Aorta (tissue), 5 donors: ENCODE measurements at places on chromosomes 11 and 22. TPM values are rescaled to one million over a fixed set of nuclear protein-coding genes. Genes with fewer than 3 reads are reported as not detected.
A peak's percentile ranks its signal among the peaks of the same experiment; 100 is the strongest.

LMNTD2 gene
- 1.4 TPM for total RNA-seq

GRCh38 chr22:29263791-29264276 is 3.9 kb downstream of the RHBDD3 start:
- H3K27me3 ChIP-seq, result no peaks in the 10 kb centered on the region
- no peaks in the 10 kb centered on the region for H3K4me1 ChIP-seq
- no peaks in the 10 kb centered on the region for H3K36me3 ChIP-seq
- no peak for DNase-seq
- no peak overlapping the region for H3K27ac ChIP-seq

DNA sequence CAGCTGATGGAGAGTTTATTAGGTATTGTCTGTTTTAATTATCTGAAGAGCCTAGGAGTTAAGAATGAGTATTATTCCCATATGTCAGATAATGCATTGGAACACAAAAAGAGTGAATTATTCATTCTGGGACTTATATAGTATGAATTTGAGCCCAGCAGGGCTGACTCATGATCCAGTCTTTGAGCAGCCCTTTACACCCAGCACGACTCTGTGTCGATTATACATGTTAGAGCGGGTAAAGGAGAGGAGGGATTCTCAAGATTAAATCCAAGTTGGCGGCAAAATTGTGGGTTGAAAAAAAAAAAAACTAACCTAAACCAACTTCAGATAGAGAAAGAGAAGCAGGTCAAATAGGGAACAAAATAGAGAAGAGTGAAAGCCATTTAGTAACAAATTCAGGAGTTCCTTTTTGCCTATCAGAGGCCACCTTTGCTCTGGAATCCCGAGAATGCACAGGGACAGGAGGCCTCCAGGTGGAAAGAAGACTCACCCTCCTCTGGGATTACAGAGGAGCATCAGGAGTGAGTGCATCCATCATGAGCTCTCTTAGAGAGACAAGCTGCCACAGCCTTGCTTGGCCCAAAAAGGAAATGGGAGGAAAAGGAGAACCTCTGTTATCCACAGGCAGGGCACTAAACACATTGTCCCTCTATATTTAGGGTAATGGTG is 3.1 kb downstream of the MRGPRX1 start:
- peaks cover 2% of the 10 kb centered on the region for H3K27me3 ChIP-seq
- H3K4me1 ChIP-seq, result no peaks in the 10 kb centered on the region
- H3K36me3 ChIP-seq, result no peaks in the 10 kb centered on the region
- no peak overlapping the region for H3K27ac ChIP-seq

- H3K27ac ChIP-seq, result no peak overlapping the region
- no peaks in the 10 kb centered on the region for H3K27me3 ChIP-seq
- no peak overlapping the region for H3K4me3 ChIP-seq
- H3K36me3 ChIP-seq, result no peaks in the 10 kb centered on the region
- peak; percentile 78 for DNase-seq
- H3K4me1 ChIP-seq, result no peaks in the 10 kb centered on the region
Measured at GRCh38 chr11:10398525-10398924, 56.5 kb upstream of the AMPD3 start.

DNA sequence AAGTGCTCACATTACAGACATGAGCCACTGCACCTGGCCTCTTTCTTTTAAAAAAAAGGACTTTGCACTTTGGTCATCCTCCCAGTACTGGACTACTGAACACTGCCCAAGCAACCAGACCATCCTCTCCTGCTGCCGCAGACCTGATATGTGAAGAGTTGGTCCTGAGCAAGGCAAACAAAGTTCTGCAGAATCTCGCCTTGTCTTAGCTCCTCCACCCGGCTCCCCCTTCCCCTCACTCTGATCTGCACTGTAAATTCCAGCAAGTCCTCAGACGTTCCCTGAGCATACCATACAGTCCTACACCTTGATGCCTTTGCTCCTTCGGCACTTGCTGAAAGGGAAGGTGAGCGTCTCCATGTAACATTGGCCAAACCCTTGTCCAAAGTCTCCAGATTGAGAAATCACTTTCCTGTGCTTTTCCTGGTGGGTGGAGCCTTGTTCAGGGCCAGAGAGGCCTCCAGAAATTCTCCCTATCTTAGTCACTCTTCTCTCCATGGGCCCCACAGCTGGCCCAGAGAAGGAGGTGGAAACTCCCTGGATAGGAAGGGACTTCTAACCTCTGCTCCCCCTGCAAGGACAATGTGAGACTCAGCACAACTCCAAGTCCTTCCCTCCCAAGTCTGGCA is 47.0 kb upstream of the TIMP3 start:
- H3K27ac ChIP-seq, result no peak overlapping the region
- no peaks in the 10 kb centered on the region for H3K4me1 ChIP-seq
- no peak overlapping the region for H3K4me3 ChIP-seq
- H3K36me3 ChIP-seq, result no peaks in the 10 kb centered on the region
- no peaks in the 10 kb centered on the region for H3K27me3 ChIP-seq

LRRC10B gene
- total RNA-seq, result 1.1 TPM

GSTP1 gene
- 432 TPM for total RNA-seq

TIMP3 gene
- 410 TPM for total RNA-seq

- no peak overlapping the region for H3K4me3 ChIP-seq
- H3K36me3 ChIP-seq, result no peaks in the 10 kb centered on the region
- H3K27me3 ChIP-seq, result no peaks in the 10 kb centered on the region
- H3K27ac ChIP-seq, result no peak overlapping the region
- H3K4me1 ChIP-seq, result peaks cover 2% of the 10 kb centered on the region
Measured at GRCh38 chr11:11582011-11582701, 39.6 kb downstream of the GALNT18 start.

- H3K36me3 ChIP-seq, result no peaks in the 10 kb centered on the region
- H3K27me3 ChIP-seq, result no peaks in the 10 kb centered on the region
- peak; percentile 29 for DNase-seq
- no peak overlapping the region for H3K4me3 ChIP-seq
- H3K27ac ChIP-seq, result no peak overlapping the region
- H3K4me1 ChIP-seq, result no peaks in the 10 kb centered on the region
Measured at GRCh38 chr11:69423611-69424385, 57.7 kb upstream of the LINC01488 start.

SLC22A6 gene
- not detected for total RNA-seq

GRCh38 chr11:115498354-115498753 is 5.9 kb downstream of the CADM1 start:
- no peaks in the 10 kb centered on the region for H3K27me3 ChIP-seq
- H3K4me1 ChIP-seq, result no peaks in the 10 kb centered on the region
- no peak overlapping the region for H3K27ac ChIP-seq
- no peak for DNase-seq

DNA sequence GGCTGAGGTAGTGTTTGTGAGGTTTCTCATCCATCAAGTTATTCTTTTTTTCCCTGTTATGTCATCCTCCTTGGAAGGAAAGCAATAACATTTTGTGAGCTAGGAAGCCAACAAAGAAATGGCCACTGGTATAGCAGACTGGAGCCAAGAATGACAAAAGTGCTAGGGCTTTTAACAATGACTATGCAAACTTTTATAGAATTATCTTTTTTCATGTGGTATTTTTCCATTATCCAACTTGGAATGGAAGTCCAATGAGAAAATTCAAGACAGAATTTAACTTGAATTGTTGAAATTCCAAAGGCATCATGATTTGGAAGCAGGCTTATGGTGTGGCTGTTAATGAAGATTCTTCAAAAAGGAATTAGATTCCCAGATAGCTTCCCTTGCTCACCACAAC is 216.4 kb upstream of the PDGFD start:
- no peak for DNase-seq
- H3K4me3 ChIP-seq, result no peak overlapping the region
- no peaks in the 10 kb centered on the region for H3K36me3 ChIP-seq
- no peak overlapping the region for H3K27ac ChIP-seq
- H3K4me1 ChIP-seq, result no peaks in the 10 kb centered on the region

DNA sequence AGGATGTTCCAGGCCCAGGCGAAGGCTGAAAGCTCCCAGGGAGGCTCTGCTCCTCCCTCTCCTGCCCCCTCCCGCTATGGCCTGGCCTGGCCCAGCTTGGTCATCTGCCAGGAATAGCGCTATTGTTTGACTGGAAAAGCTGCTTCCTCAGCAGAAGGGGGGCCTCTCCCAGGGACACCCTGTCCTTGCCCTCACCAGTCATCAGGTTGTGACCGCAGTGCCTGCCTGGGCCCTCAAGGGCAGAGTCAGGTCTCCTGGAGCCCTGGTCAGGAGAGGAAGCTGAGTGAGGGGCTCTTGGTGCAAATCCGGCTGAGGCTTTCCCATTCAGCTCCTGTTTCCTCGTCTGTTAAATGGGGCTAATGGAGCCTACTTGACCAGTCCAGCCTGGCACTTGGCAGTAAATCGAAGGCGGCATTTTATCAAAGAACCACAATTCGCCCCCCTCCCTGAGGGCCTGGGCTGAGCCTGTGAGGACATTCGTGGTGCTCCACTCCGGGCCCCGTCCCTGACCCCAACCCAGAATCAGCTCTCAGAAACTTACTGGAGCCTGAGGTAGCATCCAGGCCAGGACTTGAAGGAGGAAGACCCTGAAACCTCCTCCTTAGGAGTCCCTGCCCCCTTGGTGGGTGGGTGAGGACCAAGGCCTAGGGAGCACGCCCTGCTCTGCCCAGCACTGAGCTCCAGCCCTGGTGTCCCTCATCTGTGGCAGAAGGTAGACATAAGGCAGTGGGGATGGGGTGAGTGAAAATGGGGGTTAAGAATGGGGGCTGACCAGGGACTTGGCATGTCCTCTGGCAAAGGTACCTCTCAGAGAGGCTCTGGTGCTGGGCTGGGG is 2.0 kb upstream of the CASTOR1 start:
- H3K36me3 ChIP-seq, result no peaks in the 10 kb centered on the region
- peak; percentile 91 for DNase-seq
- no peaks in the 10 kb centered on the region for H3K4me1 ChIP-seq
- H3K27me3 ChIP-seq, result no peaks in the 10 kb centered on the region

NFRKB gene
- 19.2 TPM for total RNA-seq

DNA sequence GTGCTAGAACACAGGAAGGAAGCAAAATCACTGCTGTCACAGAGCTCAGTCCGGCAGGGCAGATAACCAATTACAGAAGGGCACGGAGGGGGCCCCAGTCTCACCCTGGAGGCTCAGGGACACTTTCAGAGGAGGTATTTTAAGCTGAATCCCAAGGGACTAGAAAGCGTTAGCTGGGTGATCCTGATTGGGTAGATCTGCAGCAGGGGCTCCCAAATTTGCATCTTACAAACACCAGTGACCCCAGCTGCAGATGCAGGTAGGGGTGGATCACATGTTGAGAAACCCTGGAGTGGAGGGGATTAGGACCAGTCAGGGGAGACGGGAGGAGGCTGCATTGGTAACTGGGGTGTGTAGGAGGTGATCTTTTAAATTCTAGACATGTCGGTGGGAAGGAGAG is 91.4 kb downstream of the CSNK2A3 start:
- H3K36me3 ChIP-seq, result no peaks in the 10 kb centered on the region
- H3K27me3 ChIP-seq, result no peaks in the 10 kb centered on the region
- DNase-seq, result no peak
- no peaks in the 10 kb centered on the region for H3K4me1 ChIP-seq
- H3K4me3 ChIP-seq, result no peak overlapping the region
- no peak overlapping the region for H3K27ac ChIP-seq

- no peaks in the 10 kb centered on the region for H3K4me1 ChIP-seq
- H3K27ac ChIP-seq, result no peak overlapping the region
- no peaks in the 10 kb centered on the region for H3K36me3 ChIP-seq
Measured at GRCh38 chr11:15871904-15872626, 484.3 kb downstream of the SOX6 start.

DNA sequence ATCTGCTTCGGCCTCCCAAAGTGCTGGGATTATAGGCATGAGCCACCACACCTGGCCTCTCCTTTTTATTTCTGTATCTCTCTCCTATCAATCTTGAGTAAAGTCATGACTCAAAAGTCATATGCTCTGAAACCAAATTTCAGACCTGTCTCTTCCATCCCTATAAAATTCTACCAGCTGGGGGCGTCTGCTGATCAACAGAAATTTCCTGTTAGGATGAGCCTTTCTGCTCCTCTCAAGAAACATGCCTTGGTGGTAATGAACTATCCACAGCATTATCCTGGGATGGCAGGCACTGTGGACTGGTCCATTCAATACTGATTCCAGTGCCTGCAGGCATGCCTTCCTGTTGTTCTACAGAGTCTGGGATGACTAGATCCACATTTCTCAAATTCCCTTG is 472.6 kb downstream of the NELL1 start:
- H3K36me3 ChIP-seq, result no peaks in the 10 kb centered on the region
- no peak for DNase-seq
- no peak overlapping the region for H3K4me3 ChIP-seq
- no peak overlapping the region for H3K27ac ChIP-seq
- no peaks in the 10 kb centered on the region for H3K27me3 ChIP-seq

DNA sequence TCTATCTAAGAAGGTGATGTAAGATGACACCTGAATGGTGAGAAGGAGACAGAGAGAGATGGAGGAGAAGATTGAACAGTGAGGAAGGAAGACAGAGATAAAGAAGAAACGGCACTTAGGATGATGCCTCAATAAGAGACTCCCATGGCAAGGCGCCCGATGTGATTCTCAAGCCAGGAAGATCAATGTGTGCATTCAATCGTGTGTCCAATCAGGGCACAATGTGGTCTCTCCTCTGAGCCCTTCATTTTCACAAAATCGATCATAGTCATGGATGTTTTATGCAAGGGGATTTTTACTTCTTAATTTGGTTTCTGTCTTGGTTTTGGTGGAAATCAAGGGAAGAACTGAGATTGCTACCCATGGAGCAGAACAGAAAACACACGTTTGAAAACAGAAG is 19.9 kb upstream of the TMPRSS13 start:
- no peaks in the 10 kb centered on the region for H3K4me1 ChIP-seq
- no peaks in the 10 kb centered on the region for H3K36me3 ChIP-seq
- no peak overlapping the region for H3K27ac ChIP-seq
- no peak overlapping the region for H3K4me3 ChIP-seq
- H3K27me3 ChIP-seq, result no peaks in the 10 kb centered on the region

DNA sequence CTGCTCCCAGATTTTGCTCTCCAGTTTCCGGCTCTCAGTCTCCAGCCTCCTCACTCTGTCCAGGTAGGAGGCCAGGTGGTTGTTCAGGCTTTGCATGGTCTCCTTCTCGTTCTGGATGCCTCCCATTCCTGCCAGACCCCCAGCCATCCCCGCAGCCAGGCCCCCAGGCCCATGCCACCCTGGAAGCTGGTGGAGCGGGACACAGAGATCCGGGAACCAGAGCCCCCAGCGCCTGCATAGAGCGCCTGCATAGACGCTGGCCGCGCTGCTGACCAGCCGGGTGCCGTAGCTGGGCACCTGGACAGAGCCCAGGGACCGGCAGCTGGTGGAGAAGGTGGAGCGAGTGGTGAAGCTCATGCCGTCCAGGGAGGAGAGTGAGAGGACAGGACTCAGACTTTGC is 82.7 kb upstream of the LDLRAD3 start:
- H3K36me3 ChIP-seq, result no peaks in the 10 kb centered on the region
- H3K27me3 ChIP-seq, result no peaks in the 10 kb centered on the region
- no peaks in the 10 kb centered on the region for H3K4me1 ChIP-seq
- no peak overlapping the region for H3K4me3 ChIP-seq

- no peak overlapping the region for H3K4me3 ChIP-seq
- no peaks in the 10 kb centered on the region for H3K27me3 ChIP-seq
- H3K27ac ChIP-seq, result no peak overlapping the region
Measured at GRCh38 chr22:29475550-29475949, 4.5 kb upstream of the NEFH start.

- no peaks in the 10 kb centered on the region for H3K4me1 ChIP-seq
- H3K27ac ChIP-seq, result no peak overlapping the region
- H3K27me3 ChIP-seq, result no peaks in the 10 kb centered on the region
- no peaks in the 10 kb centered on the region for H3K36me3 ChIP-seq
- H3K4me3 ChIP-seq, result no peak overlapping the region
- DNase-seq, result peak; percentile 42
Measured at GRCh38 chr11:67345247-67345919, 8.0 kb downstream of the POLD4 start.

PGA4 gene
- 1.3 TPM for total RNA-seq

MOGAT2 gene
- total RNA-seq, result not detected
